ENCODE measurements at places on chromosomes 5 and 9. TPM values are rescaled to one million over a fixed set of nuclear protein-coding genes. Genes with fewer than 3 reads are reported as not detected.

- H3K4me1 ChIP-seq = no peaks in the 10 kb centered on the region
- no peaks in the 10 kb centered on the region for H3K36me3 ChIP-seq
Observed at GRCh38 chr5:73805449-73805848, 179.5 kb downstream of the ARHGEF28 start.

Gene AHRR
- 1.8 TPM for polyA plus RNA-seq

Gene FOXD4
- polyA plus RNA-seq = 0.81 TPM

- H3K36me3 ChIP-seq = no peaks in the 10 kb centered on the region
- H3K4me3 ChIP-seq = no peak overlapping the region
- H3K27me3 ChIP-seq = no peaks in the 10 kb centered on the region
Observed at GRCh38 chr9:21744320-21744719, 58.1 kb upstream of the MTAP start.

DNA sequence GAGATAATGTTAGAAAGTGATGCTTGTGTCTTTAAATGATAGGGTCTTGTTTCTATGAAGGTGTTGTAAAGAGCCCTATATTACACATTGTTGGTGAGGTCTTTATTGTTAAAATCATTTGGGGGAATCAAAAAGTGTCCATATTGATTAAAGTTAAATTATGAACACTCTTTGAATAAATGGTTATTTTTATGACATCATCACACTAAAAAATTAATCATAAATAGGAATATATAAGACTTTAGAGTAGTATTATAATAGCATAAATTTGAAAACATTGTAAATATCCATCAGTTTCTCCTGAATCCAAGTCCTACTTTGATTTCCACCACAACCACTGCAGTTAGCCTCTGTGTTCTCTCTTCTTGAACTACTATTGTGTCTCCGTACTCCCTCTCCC lies 136.3 kb downstream of the HTR1A start:
- no peaks in the 10 kb centered on the region for H3K27me3 ChIP-seq
- no peak overlapping the region for H3K27ac ChIP-seq
- no peaks in the 10 kb centered on the region for H3K4me1 ChIP-seq
- no peaks in the 10 kb centered on the region for H3K36me3 ChIP-seq
- no peak overlapping the region for H3K4me3 ChIP-seq

DNA sequence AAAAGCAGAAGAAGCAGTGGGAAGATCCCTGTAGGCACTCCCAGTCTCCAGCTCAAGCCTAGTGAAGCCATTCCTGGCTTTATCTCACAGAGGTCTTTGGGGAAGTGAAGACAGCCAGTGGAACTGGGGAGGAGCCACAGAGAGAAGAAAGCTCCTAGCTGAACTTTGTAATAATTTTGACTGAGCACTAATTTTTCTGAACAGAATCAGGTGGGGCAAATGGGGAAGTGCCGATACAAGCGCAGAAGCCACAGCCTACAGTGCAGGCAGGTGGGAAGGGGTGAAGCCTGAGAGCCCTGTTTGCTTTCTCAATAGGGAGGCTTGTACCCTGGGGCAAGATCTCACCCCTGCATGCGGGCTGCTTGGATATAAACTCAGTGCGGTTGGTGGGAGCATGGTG lies 48.4 kb upstream of the SNAPC3 start:
- H3K36me3 ChIP-seq = no peaks in the 10 kb centered on the region
- no peak overlapping the region for H3K4me3 ChIP-seq
- peak overlapping the region; percentile 15 for H3K27ac ChIP-seq
- no peaks in the 10 kb centered on the region for H3K27me3 ChIP-seq

DNA sequence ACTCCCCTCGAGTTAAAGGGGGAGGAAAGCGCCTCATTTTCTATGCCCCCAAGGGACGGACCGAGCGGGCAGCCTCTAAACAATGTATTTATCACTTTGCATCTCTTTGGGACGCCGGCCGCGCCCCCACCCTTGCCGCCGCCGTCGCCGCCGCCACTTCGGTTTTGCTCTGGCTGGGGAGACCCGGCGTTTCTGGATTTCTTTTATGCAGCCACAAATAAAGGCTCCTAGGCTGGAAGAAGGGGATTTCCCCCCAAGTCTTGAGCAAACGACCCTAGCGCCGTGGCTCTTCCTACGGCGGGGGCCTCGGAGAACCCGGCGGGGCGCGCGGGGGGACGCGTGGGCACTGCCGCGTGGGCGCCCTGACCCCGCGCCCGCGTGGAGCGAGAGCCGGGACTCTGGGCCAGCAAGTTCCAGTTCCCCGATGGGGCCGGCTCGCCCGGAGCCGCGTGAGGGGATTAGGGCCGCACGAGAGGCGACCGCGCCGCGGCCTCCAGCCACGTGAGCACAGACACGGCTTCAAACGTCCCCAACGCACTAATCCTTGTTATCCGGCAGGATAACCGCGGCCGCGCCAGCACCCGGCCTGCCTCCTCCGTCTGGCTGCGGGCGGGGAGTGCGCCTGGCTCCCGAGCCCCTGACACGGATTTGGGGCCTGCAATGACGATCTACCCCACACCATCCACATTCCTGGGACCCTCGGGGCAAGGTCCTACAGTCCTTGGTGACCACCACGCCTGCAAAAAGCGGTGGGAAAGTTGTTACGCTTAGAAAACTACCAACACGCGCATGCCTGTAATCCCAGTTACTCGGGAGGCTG lies 7.9 kb upstream of the NEUROG1 start:
- H3K36me3 ChIP-seq = no peaks in the 10 kb centered on the region
- no peak for DNase-seq
- no peak overlapping the region for H3K4me3 ChIP-seq
- H3K4me1 ChIP-seq = no peaks in the 10 kb centered on the region
- H3K27ac ChIP-seq = no peak overlapping the region

Gene TAF1L
- polyA plus RNA-seq = 0.01 TPM

DNA sequence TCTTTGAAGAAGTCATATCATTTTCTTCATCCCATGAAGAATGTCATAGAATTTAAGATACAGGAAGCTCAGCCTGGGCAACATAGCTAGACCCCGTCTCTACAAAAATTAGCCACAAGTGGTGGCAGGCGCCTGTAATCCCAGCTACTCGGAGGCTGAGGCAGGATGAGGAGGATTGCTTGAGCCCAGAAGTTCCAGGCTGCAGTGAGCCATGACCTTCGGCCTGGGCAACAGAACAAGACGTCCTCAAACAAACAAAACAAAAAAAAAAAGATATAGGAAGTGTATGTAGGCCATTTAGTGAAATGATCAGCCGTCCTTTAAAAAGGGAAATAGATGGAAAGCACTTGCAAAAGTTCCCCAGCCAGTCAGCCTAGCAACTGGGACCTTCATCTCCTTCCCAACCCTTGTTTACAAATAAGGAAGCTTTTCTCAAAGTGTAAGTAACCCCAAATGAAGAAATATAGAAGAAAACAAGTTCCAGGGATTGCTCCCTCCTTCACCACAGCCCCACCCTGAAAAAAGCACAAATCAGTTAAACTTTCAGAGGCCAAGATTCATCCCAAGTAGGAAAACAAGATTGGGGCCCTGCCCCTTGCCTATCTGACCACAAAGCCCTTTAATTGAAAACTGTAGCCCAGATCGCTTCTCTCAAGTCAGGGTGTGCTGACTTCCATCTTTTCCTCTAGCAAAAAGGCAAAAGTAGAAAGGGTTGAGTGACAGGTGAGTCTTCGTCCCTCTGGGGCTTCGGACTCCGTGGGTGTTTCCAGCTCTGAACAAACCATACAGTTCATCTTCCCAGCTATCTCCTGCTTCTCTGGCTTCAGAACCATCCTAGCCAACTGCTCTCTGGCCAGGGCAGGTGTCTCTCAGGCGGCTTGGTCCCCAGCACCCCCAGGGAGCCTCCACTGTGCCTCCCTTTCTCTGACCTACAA lies 1.2 kb downstream of the SLC31A2 start:
- no peaks in the 10 kb centered on the region for H3K27me3 ChIP-seq
- H3K36me3 ChIP-seq = no peaks in the 10 kb centered on the region
- no peak for DNase-seq
- H3K4me3 ChIP-seq = peak overlapping the region; percentile 67

- H3K4me1 ChIP-seq = no peaks in the 10 kb centered on the region
- no peak for DNase-seq
- H3K36me3 ChIP-seq = no peaks in the 10 kb centered on the region
- H3K4me3 ChIP-seq = no peak overlapping the region
Observed at GRCh38 chr9:127144670-127145445, 22.4 kb upstream of the ANGPTL2 start.

GRCh38 chr5:138449501-138450239 lies 10.8 kb downstream of the REEP2 start:
- H3K27me3 ChIP-seq = no peaks in the 10 kb centered on the region
- no peak overlapping the region for H3K27ac ChIP-seq
- H3K4me3 ChIP-seq = no peak overlapping the region
- DNase-seq = peak; percentile 92
- H3K4me1 ChIP-seq = peaks cover 9% of the 10 kb centered on the region

GRCh38 chr9:9133526-9133925 lies 1333.9 kb upstream of the DMAC1 start:
- no peaks in the 10 kb centered on the region for H3K4me1 ChIP-seq
- no peaks in the 10 kb centered on the region for H3K27me3 ChIP-seq
- no peak overlapping the region for H3K27ac ChIP-seq
- no peaks in the 10 kb centered on the region for H3K36me3 ChIP-seq
- DNase-seq = no peak

Gene NAIP
- 3.6 TPM for polyA plus RNA-seq

DNA sequence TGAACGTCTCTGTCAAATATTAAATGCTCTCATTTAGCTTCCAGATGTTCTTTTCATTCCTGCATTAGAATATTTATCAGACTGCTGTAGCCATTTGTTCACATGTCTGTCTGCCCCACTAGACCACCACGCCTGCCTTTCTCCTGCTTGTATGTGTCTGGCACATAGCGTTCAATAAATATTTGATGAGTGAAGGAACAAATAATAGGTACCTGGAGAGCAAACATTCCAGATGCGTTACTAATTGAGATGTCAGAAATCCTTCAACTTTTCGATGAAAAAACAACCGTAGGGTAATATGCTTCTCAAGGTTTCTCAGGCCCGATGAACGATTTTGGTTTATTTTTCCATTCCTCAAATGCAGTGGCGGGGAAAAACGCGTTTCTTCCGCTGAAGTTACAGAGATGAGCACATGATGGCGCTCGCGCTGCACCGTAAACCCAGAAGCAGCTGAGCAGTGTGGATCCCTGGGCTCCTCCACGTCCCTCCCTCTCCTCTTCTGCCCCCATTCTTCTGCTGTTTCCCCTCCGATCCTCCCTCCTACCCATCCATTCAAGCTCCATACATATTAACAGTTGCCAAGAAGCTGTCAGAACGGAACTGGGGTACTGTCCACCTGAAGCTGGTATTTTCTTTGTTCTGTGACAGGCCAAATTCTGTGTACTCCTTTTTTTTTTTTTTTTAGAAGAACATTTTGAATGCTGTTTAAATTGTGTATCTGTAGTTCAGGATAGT lies 245.4 kb downstream of the MPDZ start:
- DNase-seq = peak; percentile 66
- H3K4me1 ChIP-seq = no peaks in the 10 kb centered on the region
- H3K4me3 ChIP-seq = no peak overlapping the region

Gene TEX48
- not detected for polyA plus RNA-seq

GRCh38 chr9:38084556-38084880 lies 15.5 kb upstream of the SHB start:
- H3K4me1 ChIP-seq = no peaks in the 10 kb centered on the region
- H3K36me3 ChIP-seq = no peaks in the 10 kb centered on the region
- no peak overlapping the region for H3K4me3 ChIP-seq

Gene C6
- not detected for polyA plus RNA-seq

- no peak for DNase-seq
- peaks cover 28% of the 10 kb centered on the region for H3K27me3 ChIP-seq
- no peaks in the 10 kb centered on the region for H3K36me3 ChIP-seq
- no peak overlapping the region for H3K27ac ChIP-seq
- no peak overlapping the region for H3K4me3 ChIP-seq
- peaks cover 5% of the 10 kb centered on the region for H3K4me1 ChIP-seq
Observed at GRCh38 chr5:148828511-148829247, 2.3 kb downstream of the ADRB2 start.

GRCh38 chr5:88780736-88781135 lies 102.2 kb downstream of the MEF2C start:
- no peak overlapping the region for H3K27ac ChIP-seq
- H3K27me3 ChIP-seq = no peaks in the 10 kb centered on the region

GRCh38 chr5:12625667-12626263 lies 721.5 kb upstream of the CTNND2 start:
- no peak overlapping the region for H3K4me3 ChIP-seq
- DNase-seq = no peak
- 0 out of 3 replicates have a peak overlapping the region, but pooled peaks have one; percentile 19 for H3K27ac ChIP-seq
- H3K36me3 ChIP-seq = peaks cover 2% of the 10 kb centered on the region
- H3K27me3 ChIP-seq = no peaks in the 10 kb centered on the region

Gene NOXA1
- 0.50 TPM for polyA plus RNA-seq

DNA sequence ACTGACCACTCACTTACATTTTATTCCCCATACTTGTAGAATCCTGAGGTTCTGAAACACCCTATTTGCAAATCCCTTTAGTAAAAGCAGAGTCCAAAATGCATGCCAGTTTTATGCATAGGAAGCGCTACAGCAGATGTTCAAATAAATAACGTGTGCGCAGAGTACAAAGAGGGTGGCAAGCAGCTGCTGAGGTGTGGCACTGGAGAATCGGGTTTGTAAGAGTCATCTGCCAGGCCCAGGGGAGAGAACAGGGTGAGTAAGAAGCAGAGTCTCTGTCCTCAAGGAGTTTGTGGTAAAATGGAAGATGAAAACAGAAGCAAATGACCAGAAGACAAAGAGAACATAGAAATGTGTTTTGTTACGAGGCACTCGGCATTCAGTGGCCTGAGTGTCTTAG lies 288.8 kb downstream of the GLIS3 start:
- no peak for DNase-seq
- no peaks in the 10 kb centered on the region for H3K4me1 ChIP-seq
- no peaks in the 10 kb centered on the region for H3K27me3 ChIP-seq
- no peak overlapping the region for H3K4me3 ChIP-seq

DNA sequence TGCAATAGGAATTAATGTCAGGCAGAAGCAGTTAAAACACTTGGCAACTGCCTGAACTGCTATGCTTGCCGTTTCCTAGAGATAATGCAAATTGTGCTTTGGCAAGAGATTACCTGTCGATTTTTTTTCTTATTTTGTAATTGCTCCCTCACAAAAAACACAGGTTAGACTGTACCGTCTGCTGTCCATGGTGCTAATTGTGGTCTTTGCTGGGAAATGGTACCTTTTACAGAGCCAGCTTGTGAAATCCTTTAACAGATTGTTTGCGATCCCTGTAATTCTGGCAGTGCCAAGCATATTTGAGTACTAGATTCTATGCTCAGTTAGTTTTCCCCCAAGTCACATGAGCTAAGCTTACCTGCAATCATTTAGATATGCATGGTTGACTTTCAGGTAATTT lies 2125.8 kb upstream of the WWC1 start:
- no peaks in the 10 kb centered on the region for H3K36me3 ChIP-seq
- no peak overlapping the region for H3K27ac ChIP-seq
- H3K27me3 ChIP-seq = no peaks in the 10 kb centered on the region
- no peaks in the 10 kb centered on the region for H3K4me1 ChIP-seq

DNA sequence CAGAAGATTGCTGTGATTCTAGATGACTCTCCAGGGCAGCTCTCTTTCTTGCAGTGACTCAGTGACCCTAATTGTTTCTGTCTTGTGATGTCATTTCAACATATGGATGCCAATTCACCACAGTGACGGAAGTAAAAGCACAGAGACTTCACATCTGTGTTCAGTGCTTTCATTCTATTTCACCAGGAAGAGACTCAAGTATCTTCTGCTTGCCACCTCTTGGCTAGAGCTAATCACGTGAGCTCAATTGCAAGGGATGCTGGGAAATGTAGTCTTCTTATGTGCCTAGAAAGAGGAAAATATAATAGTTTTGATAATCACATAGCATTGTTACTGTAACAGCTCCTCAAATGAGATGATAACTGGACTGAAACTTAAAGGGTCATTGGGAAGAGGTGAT lies 453.3 kb upstream of the KLF4 start:
- DNase-seq = no peak
- no peak overlapping the region for H3K4me3 ChIP-seq
- H3K27me3 ChIP-seq = peaks cover 3% of the 10 kb centered on the region
- H3K36me3 ChIP-seq = no peaks in the 10 kb centered on the region
- no peaks in the 10 kb centered on the region for H3K4me1 ChIP-seq
- no peak overlapping the region for H3K27ac ChIP-seq

Gene SLC34A1
- not detected for polyA plus RNA-seq
